CD4-positive, alpha-beta T cell treated with Interferon gamma for 1 hour (primary cell): ENCODE measurements at places on chromosomes 13 and 19.

DNA sequence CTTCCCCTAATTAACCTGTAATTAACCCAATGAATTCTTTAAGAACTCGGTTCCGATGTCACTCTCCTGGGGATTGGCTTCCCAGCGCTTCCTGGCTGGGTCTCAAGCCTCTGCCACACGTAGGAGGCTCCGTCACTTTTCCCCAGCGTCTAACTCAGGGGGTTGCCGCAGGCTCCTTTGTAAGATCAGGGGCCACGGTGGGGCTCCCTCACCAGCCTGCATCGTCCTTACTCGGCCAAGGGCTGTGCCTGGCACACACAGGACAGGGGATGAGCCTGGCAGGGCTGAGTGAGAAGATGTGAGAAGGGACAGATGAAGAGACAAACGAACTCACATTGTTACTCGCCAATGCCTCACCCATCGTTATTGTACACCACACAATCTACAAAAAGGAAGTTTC is 20.9 kb upstream of the ATP11A start:
- DNase-seq, result no peak

- DNase-seq, result no peak
Measured at GRCh38 chr19:17671906-17672305, 16.2 kb downstream of the UNC13A start.

- no peak for DNase-seq
Measured at GRCh38 chr13:43830497-43830881, 43.7 kb upstream of the ENOX1 start.

- DNase-seq, result peak; percentile 87
Measured at GRCh38 chr19:52922841-52923777, at the start of gene ZNF888. ZNF888 (minus strand) TSS chr19:52923428; CDS start chr19:52917873, 5,555 bp downstream.

GRCh38 chr13:42056146-42056545 is 7.7 kb downstream of the DGKH start:
- no peak for DNase-seq

DNA sequence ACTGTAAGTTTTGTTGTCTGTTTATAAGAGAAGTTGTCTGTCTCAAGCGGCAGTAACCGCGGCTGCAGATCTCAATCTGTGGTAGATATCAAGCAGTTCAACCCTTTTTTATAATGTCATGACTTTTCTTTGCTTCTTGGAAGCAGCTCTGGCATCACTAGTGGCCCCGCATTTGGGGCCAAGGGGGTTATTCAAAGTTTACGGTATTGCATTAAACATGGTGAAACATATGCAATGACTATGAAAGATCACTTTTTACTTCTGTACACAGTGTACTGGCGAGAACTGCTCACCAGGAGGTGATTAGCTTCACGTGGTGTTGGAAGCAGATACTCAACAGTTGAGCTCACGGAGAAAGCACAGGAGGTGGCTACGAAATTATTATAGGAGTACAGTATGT is 4.6 kb upstream of the FFAR3 start:
- peak; percentile 39 for DNase-seq

- no peak for DNase-seq
Measured at GRCh38 chr19:38173291-38174041, 50.6 kb downstream of the DPF1 start.
